ENCODE measurements at places on chromosomes 6 and 20.

GRCh38 chr6:31352310-31352682 lies 4.7 kb downstream of the HLA-B start:
- no peak for DNase-seq

- no peak for DNase-seq
Observed at GRCh38 chr6:41059556-41059955, 6.6 kb downstream of the APOBEC2 start.

DNA sequence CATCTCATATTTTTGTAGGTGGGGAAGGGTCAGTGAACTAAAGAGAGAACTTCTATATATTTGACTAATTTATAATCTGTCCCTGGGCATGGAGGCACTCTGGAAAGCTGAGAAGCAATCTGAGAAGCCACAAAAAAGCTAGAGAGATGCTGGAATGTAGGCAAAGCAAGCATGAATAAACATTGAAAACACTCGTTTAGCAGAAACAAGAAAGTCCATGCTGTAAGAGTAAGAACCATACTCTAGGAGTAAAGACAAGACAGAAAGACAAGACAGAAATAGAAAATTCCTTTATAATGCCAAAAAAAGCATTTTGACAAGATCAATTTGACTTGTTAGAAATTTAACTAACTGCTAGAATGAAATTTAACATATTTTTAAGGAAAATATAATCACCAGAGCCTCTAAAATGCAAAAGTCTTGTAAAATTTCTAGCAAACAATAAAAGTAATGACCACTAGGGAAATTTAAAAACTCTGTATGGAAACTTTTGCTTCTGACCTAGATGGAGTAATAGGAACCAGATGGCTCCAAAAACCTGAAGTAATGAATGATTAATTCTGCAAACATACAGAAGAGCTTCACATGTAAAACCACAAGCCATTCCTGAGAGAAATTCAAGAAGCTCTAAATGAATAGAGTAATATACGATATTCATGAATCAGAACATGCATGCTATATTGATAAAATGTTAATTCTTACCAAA lies 625.7 kb upstream of the PTCHD4 start:
- DNase-seq = no peak

GRCh38 chr20:34472246-34472925 lies 43.8 kb upstream of the DYNLRB1 start:
- DNase-seq = no peak

- DNase-seq = no peak
Observed at GRCh38 chr6:14848019-14848418, 397.9 kb upstream of the JARID2 start.

GRCh38 chr6:126914172-126914571 lies 204.3 kb upstream of the RSPO3 start:
- no peak for DNase-seq

Measured in LNCaP clone FGC (cell line).